ENCODE measurements at places on chromosomes 3 and 15.
A peak's percentile ranks its signal among the peaks of the same experiment; 100 is the strongest.

DNA sequence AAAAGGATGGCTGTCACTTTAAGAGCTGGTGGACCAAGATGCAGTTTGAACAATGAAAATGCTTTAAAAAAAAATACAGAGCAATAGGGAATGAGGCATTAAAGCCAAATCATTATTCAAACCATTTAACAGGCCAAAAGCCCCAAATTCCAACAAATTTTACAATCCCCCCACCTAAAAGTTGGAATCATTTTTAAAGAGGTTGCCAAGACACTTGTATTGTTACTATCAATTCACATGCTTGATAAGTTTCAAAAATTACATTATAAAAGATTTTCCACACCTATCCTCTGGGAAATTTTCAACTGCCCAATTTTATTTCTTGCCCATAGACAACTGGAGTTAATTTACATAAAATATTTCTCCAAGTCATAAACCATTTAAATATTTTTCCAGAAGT is 192.3 kb upstream of the ARHGEF26 start:
- DNase-seq, result no peak

GRCh38 chr3:61387817-61388216 is 136.6 kb upstream of the FHIT start:
- DNase-seq, result no peak

DNA sequence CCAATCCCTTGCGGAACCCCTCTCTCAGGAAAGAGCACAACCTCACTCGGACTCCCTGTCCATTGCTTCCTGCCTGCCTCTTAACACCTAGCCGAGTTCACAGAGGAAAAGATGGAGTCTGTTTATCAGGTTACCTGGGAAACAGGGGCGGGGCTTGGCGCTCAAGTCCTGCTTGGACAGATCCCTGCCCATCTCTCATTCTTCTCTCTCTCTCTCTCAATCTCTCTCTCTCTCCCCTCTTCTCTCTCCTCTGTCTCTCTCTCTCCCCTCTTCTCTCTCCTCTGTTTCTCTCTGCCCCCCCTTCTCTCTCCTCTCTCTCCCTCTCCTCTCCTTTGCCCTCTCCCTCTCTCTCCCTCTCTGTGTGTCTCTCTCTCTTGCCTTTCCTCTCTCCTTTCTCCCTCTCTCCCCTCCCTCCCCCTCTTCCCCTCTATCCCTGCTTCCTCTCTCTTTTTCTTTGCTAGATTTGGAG is at the start of gene EFHB:
Gene EFHB (minus strand): TSS at position 120 of the 469 bp plus-strand sequence. CDS start 199 bp downstream, outside the sequence.
- DNase-seq, result peak; percentile 49

DNA sequence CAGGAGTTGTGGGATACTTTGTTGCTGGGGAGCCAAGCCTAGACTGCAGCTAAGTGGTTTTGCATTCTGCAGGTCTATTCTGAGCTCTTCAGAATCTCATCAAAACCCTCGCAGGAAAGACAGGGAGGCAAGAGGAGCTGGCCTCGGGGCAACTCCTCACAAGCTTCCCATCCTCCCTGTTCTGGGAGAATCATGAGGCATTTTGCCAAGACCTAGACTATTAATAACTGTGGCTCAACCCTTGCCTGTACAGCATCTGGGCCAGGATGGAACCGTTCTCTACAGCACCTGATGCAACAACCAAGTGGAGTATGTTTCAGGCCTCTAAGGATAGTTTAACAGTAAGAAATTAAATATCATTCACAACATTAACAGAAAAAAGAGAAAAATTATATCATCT is 20.2 kb upstream of the SLC6A20 start:
- DNase-seq, result no peak

DNA sequence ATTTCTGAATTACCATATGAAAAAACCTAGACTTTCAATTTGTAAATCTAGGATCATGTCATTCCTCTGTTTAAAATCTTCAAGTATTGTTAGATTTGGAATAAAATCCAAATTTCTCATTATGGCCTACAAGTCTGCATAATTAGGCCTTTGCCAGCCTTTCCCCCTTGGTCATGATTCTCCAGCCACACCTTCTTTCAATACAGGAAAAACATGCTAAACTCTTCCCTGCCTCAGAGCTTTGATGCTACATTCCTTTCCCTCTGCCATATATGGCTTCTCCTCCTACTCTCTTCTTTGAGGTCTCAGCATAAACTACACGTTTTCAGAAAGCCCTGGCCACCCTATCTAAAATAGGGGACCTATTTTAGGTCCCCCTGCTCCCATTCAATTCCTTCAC is 48.5 kb downstream of the TM6SF1 start:
- no peak for DNase-seq

DNA sequence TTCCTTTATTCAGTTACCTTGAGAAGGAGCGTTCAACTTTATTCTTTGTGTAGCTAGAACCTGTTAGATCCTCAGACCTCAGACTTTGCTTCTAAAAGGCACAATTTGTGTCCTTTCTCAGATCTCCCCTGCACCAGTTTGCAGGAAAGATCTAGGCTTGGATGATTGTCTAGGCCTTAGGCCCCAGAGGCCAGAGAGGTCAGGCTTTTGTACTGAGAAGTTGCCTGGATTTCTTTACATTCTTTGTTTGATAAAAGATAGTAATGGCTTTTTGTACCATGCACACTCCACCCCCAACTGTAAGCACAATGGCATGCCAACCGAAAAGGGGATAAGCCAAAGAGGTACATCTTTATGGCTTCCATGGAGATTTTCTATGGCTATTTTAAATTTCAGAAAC is 719.6 kb upstream of the NR2F2 start:
- DNase-seq, result no peak

- DNase-seq, result no peak
Measured at GRCh38 chr15:26394801-26395200, 378.1 kb downstream of the GABRB3 start.

GRCh38 chr15:65041787-65042186 is 3.4 kb upstream of the SLC51B start:
- no peak for DNase-seq

DNA sequence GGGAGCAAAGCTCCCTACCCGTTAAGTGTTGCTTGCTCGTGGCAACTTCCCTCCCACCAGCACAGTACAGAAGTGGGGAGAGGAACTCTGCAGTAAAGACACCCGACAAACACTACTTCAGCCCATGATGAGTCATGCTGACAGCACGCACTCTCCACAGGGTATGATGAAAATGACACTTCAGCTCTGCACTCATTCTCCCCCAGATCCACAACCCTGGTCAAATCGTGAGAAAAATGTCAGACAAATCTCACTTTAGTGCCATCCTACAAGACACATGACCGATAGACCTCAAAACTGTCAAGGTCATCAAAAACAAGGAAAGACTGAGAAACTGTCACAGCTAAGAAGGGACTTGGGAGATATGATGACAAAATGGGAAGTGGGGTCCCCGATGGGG is 278.9 kb downstream of the OCA2 start:
- DNase-seq, result no peak

DNA sequence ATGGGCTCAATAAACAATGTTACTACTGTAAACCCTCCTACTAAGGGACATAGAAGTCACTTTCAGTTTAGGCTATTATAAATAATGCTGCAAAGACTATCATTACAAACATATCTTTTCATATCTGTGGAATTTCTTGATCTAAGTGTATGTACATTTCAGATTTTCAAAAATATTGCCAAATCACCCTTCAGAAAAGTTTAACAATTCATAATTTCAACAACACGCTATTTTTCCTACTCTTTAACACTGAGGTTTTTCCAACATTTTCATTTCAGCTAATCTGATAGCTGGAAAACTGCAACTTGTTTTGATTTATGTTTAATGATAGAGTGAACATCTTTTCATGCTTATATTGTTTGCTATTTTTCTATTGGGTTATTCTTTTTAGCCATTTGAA is 69.0 kb downstream of the ALDH1A2 start:
- DNase-seq, result no peak

DNA sequence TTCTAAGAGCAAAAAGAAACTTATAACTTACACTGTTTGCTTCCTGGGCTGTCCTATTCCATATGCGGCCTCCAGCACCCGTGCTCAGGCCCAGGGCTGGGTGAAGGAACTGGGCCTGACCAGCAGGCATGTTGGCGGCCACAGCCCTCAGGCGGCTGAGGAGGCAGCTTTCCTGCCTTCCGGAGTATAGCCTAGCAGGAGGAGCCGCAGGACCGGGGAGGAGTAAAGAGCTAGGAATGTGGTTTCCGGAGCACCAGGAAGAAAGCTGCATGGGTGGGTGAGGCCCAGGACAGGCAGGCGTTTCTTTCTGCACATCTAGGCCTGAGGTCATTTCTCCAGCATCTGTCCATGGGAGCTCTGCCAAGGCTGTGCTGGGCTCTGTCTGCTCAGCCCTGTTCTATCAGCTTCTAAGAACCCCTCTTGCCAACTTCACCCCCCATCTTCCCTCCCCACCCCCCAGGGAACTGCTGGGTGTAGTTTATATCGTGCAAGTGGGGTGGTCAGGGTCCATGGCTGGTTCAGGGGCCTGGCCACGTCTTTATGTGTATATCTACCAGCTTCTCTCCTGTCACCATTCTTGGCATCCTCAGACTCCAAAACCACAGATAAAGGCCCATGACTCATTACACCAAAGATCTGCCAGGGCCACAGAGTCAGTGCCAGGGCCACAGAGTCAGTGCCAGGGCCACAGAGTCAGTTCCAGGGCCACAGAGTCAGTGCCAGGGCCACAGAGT is 7.8 kb upstream of the KIF7 start:
- DNase-seq, result peak; percentile 75

- DNase-seq, result no peak
Measured at GRCh38 chr15:62051166-62051565, 9.1 kb downstream of the VPS13C start.

GRCh38 chr3:47121409-47121808 is 42.5 kb downstream of the SETD2 start:
- DNase-seq, result no peak

- DNase-seq, result peak; percentile 73
Measured at GRCh38 chr15:82832601-82833361, 23.4 kb downstream of the WHAMM start.

- no peak for DNase-seq
Measured at GRCh38 chr3:186496016-186496415, 48.2 kb downstream of the CRYGS start.

DNA sequence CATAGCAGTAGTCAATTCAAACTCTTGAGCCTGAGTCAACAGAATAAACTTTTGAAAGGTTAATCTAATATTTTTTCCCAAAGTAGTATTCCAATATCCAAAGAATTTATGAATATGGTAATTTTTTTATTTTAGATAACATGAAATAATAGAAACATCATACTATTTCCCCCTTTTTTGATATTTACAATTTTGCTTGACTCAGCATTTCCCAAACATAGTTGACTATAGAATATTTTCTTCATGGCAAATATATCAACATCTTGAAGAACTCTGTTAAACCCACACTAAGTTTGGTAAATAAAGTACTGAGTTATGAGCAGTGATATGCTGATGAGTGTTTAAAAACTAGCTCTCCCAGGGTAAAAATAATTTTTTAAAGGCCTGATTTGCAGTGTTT is 380.0 kb upstream of the ARL6 start:
- DNase-seq, result no peak

GRCh38 chr3:123390865-123391600 is 57.9 kb downstream of the ADCY5 start:
- DNase-seq, result no peak

DNA sequence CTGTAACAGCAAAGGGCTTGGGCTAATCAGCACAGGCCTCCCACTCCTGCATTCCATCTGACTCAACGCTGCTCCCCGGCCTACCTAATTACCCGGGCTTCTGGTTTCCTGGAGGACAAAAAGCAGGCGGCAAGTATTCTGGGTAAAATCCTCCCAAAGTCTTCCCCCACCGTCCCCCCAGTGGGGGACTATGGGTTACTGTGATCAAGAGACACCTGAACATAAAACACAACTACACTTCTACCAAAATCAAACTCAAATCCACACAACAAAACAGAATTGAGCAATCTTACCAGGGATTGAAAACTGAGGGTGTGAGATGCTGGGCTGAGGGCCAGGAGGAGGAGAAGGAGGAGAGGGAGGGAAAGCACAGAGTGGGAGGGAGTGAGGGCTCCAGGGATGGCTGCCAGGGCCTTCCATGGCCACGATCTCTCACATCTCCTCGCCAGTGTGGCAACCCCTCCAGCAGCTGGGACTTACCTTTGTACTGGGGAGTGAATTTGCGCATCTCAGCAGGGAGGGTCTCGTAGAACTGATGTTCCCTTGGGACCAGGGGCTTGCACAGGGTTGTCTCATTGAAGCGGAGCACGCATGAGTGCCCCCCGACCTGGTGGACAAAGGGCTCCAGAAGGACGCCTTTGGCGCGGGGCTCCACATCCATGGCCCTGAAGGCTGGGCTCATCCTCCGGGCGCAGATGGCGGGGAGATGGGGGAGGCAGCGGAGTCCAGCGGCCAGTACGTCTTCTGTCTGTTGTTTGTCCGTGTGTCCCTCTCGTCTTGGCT is 9.1 kb upstream of the NCKIPSD start:
- peak; percentile 83 for DNase-seq

DNA sequence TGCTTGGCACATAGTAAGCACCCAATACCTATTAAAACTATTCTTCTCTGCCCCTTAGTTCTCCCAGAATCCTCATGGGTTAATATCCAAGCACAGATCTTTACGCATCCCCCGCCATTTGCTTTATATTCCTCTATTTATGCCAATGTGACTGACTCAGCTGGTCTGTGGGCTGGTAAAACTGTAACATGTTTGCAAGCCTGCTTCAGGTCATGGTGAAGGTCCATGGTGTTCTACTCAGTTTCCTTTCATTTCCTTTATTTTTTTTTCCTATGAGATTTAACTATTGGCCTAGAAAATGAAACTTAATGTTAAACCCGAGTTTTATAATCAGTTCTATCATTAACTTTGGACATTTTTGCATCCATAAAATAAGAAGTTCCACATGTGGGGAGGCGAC is 47.0 kb downstream of the FRMD4B start:
- DNase-seq, result no peak
